ENCODE measurements at places on chromosomes 5 and 9. TPM values are rescaled to one million over a fixed set of nuclear protein-coding genes. Genes with fewer than 3 reads are reported as not detected.
A peak's percentile ranks its signal among the peaks of the same experiment; 100 is the strongest.

DNA sequence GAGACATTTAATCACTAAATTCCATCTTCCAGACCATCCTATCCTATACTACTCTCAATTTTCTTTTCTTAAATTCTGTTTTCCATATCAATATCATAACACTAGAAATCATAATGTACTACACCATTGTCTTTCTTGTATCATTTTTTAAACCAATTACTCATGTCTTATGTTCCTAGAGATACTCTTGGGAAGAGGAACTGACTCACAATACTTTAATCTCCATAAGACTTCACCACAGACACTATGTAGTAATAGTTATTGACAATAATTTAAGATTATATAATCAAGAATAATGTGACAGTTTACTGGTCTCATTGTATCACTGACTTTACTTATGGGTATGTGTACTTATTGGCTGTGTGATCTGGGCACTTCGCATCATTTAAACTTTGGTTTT is 43.8 kb downstream of the PCDHGC5 start:
- DNase-seq, result no peak

DNA sequence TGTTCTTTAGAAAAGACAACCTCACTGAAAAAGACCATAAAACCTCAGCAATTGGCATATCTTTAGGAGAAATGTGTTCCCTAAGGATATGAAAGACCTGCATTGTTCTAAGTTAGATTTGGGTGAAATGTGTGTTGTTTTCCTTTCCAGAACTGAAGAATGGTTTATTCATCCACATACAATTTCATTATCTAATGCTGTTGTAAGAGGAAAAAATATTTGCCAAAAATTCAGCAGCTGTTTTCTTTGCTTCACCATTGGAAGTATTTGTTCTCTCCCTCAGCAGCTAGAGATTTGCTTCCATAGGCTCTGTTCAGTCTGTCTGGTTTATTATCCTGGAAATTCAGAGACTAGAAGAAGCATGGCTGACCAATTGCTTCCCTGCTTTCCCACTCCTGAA is 150.9 kb downstream of the ISOC1 start:
- DNase-seq, result no peak

DNA sequence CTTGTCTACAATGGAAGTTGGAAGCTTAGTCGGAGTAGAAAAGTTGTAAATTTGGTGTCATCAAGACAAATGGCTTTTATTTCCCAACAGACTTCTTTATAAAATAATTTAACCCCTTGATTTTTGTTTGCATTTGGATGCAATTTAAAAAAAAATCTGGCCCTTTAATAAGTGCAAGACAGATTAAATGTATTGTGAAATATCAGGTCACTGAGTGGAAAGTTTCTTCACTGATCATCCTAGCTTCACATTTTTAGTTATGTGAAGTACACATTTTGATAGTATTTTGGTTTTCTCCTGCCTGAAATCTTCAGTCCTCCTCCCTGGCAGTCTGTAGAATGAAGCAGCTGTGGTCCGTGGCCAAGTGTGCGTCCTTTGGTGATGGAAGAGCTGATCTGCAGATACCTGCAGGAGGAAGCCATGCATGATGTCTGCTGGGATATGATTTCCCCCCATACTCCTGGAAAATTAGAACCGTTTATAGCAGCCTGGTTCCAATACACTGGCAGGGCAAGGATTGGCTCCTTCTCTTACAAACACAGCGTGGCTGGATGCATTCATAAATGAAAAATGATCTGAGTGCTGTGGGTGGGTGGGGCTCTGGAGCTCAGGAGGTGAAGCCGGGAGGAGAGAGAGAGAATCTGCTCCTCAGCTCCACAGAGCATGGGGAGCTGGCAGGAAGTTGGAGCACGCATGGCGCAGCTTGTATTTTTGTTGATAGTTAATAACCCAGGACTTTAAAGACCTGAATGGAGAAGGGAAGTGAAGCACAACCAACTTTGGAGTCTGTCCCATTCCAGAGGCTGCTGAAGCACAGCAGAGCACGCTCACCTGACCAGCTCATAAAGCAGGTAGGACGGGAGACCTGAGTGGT is 238.4 kb downstream of the GOLPH3 start:
- no peak for DNase-seq

DNA sequence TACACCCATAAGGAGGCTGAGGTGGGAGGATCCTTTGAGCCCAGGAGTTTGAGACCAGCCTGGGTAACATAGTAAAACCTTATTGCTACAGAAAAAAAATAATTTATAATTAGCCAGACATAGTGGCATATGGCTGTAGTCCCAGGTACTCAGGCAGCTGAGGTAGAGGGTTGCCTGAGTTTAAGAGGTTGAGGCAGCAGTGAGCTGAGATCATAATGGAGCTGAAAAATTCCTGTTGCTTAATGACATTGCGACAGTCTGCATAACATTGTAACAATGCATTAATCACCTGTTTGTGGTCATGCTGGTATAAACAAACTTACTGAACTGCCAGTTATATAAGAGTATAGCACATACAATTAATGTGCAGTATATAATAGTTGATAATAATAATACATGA is 214.2 kb downstream of the TRIM32 start:
- DNase-seq, result no peak

DNA sequence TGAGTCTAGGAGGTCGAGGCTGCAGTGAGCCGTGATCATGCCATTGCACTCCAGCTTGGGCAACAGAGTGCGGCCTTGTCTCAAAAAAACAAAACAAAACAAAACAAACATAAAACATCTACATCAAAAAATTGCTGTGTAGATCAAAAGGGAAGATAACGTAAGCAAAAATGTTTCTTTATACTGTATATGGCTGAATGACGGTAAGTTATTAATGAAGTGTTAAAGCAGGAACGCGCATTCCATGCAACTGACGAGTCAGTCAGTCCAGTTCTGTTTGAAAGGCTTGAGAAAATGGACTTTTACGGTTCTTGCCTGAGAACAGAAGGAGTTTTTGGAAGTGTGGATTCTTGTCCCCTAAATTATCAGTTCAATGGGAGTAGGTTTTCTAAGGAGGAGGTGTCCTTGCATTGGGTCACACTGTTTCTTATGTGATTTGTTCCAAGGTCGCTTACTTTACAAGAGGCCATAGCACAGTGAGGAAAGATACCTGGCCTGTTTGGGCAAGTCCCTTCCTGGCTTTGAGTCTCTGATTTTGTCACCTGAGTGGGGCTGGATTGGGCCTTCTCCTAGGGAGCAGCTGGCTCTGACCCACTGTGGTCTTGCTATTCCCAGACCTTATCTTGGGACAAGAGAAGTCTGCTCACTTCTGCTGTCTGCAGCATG is 6.6 kb upstream of the PTGS1 start:
- no peak for DNase-seq

- DNase-seq, result no peak
These were observed 9.9 kb upstream of the ANGPTL2 start for GRCh38 chr9:127132375-127132774.

GRCh38 chr5:117568622-117569021 is 994.0 kb upstream of the SEMA6A start:
- DNase-seq, result no peak

DNA sequence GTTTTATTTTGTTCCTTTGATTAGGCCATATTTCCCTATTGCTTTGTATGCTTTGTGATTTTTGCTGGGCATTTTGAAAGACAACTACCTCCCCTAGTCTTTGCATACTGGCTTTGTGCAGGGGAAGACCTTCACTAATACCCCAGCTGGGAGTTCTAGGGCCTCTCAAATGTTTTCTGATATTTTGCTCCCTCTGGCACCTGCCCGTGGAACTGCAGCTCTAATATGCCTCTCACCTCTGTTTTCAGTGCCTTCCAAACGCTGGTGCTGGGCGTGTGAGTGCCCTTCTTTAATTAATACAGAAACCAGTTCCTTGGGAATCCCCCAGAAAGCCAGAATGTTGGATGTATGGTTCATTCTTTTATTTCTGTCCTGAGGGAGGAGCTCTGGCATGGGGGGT is 204.5 kb downstream of the COMMD10 start:
- no peak for DNase-seq

DNA sequence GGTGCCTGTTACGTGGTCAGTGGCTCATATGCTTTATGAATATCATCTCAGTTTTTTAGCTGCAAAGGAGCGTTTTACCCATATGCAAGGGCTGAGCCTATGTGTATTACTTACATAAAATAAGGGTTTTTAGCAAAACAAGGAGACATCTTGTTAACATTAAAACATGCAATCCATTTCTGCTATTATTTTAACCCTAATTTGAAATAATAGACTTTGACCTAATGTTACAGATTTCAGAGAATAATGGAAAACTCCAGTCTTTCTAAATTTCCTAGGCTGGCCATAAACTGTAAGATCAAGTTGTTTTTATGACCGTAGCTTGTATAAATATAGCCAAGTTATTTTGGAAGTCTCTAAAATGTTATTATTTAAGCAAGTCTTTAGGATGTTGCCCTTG is 121.1 kb upstream of the SEMA6A start:
- no peak for DNase-seq

DNA sequence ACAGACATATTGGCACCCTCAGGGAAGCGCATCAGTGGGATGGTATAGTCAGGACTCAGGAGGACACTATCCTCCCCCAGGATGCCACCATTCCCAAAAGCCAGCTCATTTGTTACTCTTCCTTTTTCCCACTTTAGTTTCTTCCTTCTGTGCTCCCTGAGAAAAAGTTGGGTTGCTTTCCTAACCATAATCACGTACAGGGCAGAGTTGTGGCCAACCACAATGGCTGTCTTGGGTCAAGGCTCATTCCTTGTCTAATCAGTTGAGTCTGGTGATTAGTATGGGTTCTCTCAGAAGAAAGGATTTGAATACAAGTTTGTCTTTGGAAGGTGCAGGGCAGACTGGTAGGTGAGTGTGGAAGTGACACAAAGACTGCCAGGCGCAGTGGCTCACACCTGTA is 26.6 kb upstream of the ATP6V1G1 start:
- DNase-seq, result peak; percentile 14

GRCh38 chr9:133610845-133611244 is 1.7 kb upstream of the FAM163B start:
- DNase-seq, result peak; percentile 19

- DNase-seq, result peak; percentile 93
These were observed 159.5 kb downstream of the C9orf152 start for GRCh38 chr9:110048403-110048975.

- DNase-seq, result peak; percentile 37
These were observed 568.2 kb upstream of the CDH18 start for GRCh38 chr5:20556115-20556763.

DNA sequence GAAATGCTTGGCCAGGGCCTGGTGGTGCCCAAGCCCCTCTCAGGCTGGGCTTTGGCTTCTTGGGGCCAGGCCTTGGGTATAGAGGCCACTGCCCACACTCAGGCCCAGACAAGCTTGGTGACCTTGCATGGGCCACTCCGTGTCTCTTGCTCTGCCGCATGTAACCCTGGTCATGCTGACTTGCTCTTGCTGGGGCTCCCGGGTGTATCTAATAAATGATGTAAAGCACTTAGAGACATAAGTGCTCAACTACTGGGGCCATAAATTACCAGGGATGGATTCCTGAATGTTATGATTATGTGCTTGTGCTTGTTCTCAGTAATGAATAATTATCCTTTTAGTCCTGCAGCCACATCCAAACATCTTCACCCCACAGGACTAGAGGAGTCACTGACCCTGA is 54.0 kb downstream of the C5orf15 start:
- no peak for DNase-seq

GRCh38 chr9:135239769-135240141 is 152.3 kb downstream of the OLFM1 start:
- DNase-seq, result peak; percentile 77

DNA sequence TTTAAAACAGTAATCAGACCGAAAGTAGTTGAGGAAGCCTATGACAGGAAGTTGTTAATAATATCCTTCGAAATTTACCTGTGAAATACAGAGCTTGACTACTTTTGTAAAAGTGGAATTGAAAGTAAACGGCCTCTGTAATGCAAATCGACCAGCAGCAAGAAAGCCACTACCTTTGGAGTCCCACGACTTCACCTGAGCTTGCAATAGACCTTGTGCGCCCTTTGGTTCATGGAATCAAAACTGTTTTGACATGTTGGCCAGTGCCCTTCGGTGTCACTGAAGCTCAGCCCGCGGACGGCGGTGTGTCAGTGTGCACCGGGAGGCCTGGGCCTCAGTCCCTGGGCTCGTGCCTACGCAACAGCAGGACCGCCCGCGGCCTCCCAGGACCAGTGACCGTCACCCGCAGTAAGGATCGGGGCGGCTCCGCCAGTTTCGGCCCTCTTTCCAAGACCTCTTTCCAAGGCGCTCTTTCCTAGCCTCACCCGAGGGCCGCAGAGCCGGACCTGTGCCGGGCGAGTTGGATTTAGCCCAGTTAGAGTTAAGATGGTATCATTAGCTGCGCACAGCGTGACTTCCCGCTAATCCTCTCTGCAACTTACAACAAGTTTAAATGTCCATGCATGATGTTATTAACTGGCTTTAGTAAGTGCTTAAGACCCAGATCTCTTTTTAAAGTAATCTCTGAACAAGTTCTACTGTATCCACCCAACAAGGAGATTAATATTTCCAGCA is 223.3 kb downstream of the MEF2C start:
- DNase-seq, result no peak

- DNase-seq, result no peak
These were observed 5.1 kb upstream of the ELAVL2 start for GRCh38 chr9:23830929-23831730.

DNA sequence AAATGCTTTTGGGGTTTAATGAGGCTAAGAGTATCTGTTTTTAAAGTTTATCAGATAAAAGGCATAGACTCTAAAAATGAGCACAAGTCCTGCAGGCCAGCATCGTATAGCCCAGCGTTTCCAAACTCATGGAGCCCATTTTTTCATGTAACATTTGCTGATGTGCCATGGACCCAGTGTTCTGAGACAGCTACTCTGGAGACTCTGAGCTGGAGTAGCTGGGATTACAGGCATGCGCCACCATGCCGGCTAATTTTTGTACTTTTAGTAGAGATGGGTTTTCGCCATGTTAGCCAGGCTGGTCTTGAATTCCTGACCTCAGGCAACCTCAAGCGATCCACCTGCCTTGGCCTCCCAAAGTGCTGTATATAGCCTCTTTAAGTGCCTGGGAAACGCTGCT is 15.8 kb downstream of the GLRX start:
- DNase-seq, result no peak

DNA sequence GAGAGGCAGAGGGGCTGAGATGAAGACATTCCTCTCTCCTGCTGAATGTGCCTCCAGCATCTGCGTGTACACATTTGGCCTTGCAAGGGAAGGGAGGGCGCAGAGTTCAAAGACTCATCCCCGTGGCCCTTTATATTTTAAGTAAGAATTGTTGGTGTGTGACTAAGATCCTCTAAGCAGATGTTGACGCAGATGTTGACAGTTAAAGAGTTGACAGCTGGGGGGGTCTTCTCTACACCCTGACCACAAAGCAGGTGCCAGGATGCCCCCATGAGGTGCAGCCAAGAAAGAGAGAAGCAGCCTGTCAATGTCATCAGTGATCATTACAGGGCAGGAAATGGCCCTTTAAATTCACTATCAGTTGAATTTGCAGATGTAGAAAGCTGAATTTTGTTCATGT is 262.9 kb downstream of the IRX1 start:
- DNase-seq, result no peak

SLC4A9 gene
- total RNA-seq, result not detected

WDR31 gene
- 1.4 TPM for total RNA-seq

PPP3R2 gene
- total RNA-seq, result not detected

LYSMD3 gene
- total RNA-seq, result 19.2 TPM

C5orf46 gene
- not detected for total RNA-seq

MARVELD2 gene
- total RNA-seq, result 7.7 TPM

ISL1 gene
- not detected for total RNA-seq

POMT1 gene
- 33.9 TPM for total RNA-seq

Measured in osteoblast (primary cell).